ENCODE measurements at places on chromosomes 16 and 17.

GRCh38 chr16:49269201-49269600, 12.4 kb downstream of the CBLN1 start:
- DNase-seq, result no peak

GRCh38 chr17:50618300-50618699, 16.4 kb upstream of the ABCC3 start:
- no peak for DNase-seq

DNA sequence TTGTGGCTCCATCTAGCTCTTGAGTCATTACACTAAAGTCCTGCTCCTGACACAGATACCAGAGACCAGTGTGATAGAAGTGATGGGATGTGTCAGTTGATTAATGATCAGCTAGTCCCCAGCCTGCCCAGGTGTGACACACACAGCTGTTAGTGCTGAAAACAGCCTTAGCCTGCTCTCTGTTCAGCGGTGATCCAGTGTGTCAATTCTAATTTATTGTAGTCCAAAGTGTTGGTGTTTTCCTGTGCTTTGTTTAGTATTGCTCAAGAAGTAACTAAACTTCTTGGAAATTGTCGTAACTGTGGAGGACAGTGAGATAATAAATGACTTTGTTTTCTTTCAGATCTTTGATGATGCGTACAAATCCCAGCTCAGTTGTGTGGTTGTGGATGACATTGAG, 92.3 kb downstream of the WNT3 start:
- no peak for DNase-seq

DNA sequence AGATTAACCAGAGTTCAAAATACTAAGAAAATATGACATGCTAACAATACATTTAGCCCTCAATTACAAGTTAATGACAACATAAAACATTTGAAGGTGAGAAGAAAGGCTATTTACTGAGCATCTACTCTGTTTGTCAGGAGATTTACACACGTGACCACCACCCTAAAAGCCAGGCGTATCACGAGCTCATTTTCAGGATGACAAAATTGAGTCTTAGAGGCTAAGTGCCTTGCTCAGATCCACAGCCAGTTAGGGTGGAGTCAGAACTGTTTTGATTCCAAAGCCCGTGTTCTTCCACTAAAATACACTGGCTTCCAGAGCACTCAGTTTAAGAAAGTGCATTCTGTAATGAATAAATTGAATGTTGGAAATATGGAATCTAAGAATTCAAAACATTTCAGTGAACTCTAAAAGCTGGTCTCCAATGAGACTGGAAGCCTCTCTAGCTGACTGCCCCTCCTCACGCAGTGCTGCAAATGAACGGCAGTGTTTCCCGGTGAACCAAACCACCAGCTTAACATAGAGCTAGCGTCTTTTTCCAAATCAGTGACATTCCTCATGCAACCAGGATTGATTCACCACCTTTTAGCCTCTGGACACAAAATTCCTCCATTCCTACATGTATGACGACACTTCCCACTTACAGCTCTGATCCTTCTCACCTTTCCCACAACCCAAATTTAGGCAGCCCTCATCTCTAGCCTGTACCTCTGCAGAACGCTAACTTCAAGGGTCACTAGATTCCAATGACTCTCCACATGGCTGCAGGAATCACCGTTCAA, 5.9 kb downstream of the ZDHHC7 start:
- no peak for DNase-seq
